ENCODE measurements at places on chromosomes 3 and 15.

DNA sequence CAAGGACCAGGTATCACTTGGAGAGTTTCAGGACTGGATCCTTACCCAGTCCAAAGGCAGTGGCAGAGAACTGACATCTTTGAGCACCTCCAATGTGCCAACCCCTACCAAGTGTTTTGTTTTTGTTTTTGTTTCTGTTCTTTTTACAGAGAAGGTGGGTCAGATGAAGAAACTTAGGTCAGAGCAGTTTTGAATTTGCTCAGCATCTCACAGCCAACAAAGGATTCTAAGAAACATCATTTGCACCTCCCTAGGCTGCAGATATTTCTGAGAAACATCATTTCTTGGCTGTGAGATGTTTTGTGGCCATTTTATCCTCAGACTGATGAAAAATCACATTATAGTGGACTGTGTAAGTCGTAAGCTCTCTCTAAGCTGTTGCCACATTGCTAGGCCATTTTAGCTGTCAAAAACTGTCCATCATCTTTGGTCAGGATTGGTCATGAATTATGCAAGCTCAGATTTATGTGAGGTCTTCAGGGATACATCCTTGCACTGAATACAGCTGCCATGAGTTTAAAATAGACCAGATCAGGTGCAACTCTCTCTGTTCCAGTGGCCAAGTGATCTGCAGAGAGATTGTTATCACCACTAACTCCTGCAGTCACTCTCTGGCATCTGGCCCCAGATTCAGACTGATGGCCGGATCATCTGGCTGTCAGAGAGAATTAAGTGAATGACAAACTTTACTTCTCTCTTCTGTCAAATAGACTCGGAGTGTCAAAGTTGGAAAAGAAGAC, 341.5 kb downstream of the EPHB1 start:
- no peak for DNase-seq

DNA sequence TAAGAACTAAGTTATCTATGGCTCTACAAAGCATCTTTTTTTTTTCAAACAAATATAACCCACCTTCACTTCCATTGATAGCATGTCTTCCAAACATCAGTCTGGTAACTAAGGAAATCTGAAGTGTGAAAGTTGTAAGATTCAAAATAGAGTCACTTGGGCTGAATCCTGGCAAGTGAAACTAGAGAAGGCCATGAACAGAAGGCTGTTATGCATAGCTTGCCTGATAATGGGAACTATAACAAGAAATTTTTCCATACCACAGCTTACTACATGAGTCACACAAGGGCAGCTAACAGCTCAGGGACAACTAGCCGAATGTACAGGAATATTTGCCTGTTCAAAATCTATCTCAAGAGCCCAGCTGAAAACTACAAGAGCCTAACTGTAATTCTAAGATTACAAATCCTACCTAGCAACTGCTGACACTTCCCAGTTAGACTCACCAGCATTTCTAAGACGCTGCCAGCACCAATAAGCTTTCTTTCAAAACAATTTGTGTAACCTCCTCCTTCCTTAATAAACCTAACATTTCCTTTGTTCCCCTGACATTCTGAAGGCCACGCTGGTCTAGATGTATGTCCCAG, 1066.5 kb downstream of the PLOD2 start:
- DNase-seq: no peak

GRCh38 chr3:179589143-179589542, 15.3 kb downstream of the MRPL47 start:
- no peak for DNase-seq

- no peak for DNase-seq
Observed at GRCh38 chr3:14590569-14590968, 50.4 kb upstream of the GRIP2 start.

- DNase-seq: no peak
Observed at GRCh38 chr15:58731756-58732535, 17.6 kb downstream of the ADAM10 start.

DNA sequence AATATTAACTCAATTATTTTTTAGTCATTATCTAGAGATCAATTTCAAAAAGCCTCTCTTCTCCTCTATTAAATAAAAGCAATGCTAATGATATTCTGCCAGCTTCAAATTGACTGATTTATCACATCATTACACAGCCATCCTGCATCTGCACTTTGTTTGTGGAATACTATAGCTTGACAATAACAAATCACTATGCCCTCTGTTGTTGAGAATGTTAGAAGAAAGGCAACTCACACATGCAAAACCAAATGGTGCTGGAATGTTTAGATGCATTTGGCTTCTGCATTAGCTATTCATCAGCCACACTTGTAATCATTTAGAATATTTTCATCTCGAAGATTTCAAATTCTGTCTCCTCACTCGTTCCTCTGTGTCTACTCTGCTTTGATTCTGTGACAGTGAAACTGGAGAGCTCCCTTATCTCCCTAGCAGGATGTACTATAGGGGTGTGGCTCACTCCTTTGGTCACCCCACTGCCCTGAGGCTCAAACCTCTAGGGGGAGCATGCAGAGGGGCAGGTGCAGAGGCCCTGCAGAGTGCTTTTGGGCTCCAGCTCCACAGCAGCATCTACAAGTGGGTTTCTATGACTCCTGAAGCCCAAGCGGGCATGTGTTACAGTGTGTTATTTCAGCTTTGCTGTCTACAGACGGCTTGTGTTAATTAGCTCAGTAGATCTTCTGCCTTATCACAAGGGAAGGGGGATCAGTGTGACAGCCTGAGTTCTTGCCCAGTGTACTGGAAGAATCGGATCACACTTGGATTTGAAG, 454.1 kb upstream of the BCHE start:
- DNase-seq: no peak

- no peak for DNase-seq
Observed at GRCh38 chr3:49871531-49872153, 1.9 kb upstream of the CAMKV start.

DNA sequence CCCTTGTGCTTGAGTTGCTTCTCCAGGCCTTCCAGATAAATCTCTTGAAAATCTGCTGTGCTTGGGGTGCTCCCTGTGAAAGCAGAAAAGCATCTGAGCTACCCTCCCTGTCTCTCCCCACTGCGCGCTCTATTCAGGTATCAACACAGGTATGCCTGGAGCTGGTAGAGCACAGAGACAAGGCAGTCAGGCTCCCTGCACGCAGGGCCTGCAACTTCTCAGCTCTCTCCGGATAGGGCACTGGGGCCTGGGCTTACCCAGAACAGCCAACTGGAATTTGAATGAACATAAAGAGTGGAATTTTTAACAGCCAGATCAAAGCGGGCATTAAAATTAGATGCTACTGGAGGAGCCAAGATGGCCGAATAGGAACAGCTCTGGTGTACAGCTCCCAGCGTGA, 183.6 kb downstream of the XXYLT1 start:
- no peak for DNase-seq

GRCh38 chr3:178841011-178841410, 230.6 kb downstream of the ZMAT3 start:
- DNase-seq: no peak

- DNase-seq: no peak
Observed at GRCh38 chr3:137297770-137298169, 340.0 kb downstream of the IL20RB start.

DNA sequence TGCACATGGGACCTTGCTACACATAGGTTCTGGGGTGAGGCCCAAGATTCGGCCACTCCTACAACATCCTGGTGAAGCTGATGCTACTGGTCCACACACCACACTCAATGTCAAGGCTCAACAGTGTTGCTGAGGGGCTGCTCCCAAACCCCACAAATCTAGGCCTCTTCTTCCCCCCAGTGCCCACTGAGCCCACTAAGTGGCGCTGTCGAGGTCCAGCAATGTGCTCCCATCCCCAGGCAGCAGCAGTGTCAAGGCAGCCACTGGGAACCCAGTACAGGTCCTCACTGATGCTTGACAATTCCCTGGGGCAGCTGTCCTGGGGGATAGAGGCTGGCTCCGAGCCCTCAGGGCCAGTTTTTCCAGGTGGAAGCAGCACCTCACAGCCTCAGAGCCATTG, 21.5 kb downstream of the SCN5A start:
- DNase-seq: no peak

GRCh38 chr15:85125056-85125661, 143.5 kb downstream of the PDE8A start:
- DNase-seq: no peak

DNA sequence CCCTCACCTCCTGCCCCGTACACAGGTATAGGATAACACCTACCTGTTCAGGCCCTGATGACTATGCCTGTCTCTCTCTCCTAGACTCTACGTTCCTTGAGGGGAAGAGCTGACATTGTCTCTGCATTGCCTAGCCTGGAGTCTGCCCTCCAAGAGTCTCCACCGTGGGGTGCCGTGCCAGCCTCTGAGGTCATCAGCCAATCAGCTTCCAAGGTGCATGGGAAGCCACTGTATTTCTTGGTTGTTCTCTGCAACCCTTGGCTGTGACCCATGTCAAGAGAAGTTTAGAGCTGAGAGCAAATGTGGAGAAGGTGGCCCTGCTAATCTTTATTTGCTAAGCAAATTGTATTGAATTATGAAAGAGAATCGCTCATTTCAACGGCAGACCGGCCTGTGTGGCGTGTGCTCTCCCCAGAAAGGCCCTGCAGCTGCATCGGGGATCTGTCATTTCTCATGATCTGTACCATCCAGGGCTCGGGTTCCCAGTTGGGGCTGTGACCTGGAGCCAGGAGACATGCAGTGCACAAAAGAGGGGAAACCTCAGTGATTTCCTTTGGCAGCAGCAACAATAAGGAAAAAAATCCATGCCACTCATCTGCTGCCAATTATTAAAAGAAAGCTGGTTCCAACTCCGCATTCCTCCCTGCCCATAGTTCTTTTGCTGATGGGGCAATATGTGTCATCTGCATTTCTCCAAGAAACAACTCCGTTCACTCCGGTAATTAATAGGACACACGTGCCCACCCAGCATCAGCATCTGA, 182.2 kb downstream of the MEGF11 start:
- no peak for DNase-seq

GRCh38 chr15:44646460-44646859, 17.0 kb downstream of the SPG11 start:
- no peak for DNase-seq

GRCh38 chr15:76962337-76963013, 30.9 kb downstream of the RCN2 start:
- no peak for DNase-seq

- DNase-seq: no peak
Observed at GRCh38 chr3:38345879-38346586, 552 bp upstream of the XYLB start.

- no peak for DNase-seq
Observed at GRCh38 chr15:78090422-78091063, 1.8 kb upstream of the SH2D7 start.

DNA sequence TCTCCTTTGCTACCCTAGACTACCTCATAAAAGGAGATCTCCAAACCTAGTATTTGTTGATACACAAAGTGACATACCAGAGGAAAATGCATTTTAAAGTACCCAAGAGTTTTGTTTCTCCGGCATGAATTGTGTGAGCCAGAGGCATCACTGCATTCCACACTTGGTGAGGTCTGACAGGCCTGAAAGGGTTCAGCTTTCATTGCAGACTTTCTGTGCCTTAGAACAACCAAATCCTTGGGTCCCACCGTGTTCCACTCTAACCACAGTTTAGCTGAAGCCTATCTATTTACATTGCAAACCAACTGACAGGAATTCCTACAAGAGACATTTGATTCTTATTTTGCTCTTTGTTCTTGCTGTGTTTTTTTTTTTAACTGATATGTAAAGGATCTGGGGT, 21.0 kb upstream of the EID1 start:
- DNase-seq: no peak

DNA sequence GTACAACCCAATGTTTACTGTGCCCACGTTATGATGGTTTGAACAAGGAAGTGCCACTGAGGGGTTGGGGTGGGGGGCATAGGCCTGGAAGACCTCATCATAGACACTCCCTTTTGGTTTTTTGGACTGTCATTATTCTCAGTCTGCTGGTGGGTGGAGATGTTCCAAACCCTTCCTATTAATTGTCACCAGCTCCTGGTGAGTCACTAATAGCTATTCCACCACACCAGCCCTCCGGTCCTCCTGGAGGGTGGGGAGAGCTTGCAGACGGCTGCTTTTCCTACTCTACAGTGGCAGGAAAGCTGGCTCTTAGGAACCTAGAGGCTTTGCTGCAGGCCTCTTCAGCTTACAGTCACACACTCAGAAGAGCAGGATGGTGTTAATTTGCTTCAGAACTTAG, 9.0 kb upstream of the COPG1 start:
- DNase-seq: no peak

DNA sequence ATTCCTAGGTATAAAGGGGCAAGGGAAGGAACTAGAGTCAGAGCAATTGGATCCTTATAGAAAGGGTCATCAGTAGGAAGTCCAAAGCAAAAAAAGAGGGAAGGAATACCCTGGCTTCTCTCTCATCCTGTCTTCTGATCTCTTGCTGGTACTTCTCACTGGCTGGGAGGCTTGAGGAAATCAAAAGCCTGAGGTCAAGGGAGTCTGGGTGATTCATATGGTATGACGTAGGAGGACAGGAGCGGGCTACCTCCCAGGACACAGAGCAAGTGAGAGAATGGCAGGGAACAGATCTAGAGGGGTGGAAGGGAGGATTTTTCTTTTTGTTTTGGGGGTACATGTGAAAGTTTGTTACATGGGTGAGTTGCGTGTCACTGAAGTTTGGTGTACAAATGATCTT, 76.0 kb downstream of the CFAP20DC start:
- no peak for DNase-seq

- no peak for DNase-seq
Observed at GRCh38 chr3:78351334-78351733, 1311.4 kb downstream of the ROBO2 start.
